Kidney epithelial cell (primary cell): ENCODE measurements at places on chromosomes 4 and X.

DNA sequence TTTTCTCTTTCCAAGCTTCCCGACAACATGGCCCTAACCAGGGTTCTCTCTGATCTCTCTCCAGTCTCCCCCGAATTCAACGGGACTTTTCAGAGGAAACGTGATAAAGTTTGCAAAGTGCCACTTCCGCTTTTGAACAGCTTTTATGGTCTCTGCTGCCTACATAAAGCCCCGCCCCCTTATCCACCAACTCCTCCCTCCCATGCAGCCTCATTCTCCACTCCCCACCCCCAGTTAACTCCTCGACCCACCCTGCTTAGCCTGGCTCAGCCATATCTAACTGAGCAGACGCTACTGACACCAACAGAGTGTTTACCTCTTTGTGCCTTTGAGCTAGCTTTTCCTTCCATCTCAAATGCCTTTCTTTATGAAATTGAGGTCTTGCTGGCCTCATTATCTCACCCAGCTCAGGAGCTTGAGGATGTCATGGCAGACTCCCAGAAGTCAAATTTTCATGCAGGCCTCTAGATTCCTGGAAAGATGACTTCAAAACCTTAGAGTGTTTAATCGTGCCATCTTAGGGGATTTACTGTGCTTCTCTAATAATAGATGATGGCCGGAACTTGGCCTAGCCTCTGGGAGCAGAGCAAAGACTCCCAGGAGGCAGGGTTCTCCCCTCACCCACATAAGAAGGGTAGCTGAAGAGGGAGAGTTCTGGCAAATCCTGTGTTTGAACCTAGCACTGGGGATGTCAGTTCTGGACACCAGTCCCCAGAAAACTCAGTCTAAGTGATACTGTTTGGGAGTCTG is 606.0 kb downstream of the BCOR start:
- DNase-seq: no peak

- no peak for DNase-seq
Measured at GRCh38 chr4:123893011-123893981, 496.7 kb downstream of the SPRY1 start.

DNA sequence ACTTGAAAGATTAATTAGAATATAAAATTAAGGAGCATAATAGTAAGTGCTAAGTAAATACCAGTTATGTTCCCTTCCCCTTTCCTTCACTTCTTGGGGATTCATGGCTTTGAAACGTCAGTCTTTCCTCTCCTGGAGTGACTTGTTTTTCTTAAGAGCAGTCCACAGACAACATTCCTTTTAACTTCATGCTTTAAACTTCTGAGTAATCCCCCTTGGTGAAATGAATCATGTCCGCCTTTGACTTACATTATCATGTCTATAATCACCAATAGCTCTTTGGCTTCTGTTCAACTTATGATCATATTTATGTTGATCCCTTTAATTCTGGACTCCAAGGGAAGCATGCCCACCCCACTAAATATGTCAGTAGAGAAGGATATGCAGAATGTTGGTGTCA is 1012.1 kb upstream of the SLIT2 start:
- no peak for DNase-seq

DNA sequence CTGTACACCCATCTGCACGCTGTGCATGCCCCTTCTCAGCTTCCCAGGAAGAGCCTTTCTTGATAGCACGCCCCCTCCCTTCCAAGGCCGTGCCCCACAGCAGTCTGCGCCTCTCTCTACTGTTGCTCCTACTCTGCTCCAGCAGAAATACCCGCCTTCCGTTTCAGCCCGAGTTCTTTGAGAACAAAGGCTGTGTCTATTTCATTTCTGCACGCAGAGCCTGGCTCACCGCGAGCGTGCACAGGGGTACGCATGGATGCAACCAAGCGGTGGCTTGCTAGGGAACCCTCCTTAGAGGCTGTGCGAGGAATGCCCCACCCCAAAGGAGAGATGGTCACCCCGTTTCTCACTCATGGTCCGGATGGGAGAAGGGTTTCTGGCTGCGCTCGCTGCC is 485 bp downstream of the AADAT start:
- DNase-seq: no peak

GRCh38 chr4:187276736-187277408 is 553.2 kb upstream of the FAT1 start:
- no peak for DNase-seq

DNA sequence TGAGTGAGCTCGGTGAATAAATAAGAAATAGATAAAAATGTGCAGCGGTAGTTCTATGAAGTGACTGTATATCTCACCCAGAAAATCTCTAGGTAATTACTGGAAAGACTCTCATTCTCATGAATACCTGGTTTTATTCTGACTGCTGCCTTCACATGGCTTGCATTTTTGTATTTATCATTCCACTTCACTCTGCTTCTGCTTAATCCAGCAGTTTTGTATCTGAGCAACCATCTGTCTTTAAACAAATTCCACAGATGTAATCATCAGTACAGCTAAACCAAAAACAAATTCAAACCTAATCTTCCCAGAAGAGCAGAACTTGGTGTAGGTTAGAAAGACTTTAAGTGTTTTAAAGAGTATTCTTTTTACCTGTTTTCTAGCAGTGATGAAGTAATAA is 11.2 kb upstream of the ALB start:
- no peak for DNase-seq

DNA sequence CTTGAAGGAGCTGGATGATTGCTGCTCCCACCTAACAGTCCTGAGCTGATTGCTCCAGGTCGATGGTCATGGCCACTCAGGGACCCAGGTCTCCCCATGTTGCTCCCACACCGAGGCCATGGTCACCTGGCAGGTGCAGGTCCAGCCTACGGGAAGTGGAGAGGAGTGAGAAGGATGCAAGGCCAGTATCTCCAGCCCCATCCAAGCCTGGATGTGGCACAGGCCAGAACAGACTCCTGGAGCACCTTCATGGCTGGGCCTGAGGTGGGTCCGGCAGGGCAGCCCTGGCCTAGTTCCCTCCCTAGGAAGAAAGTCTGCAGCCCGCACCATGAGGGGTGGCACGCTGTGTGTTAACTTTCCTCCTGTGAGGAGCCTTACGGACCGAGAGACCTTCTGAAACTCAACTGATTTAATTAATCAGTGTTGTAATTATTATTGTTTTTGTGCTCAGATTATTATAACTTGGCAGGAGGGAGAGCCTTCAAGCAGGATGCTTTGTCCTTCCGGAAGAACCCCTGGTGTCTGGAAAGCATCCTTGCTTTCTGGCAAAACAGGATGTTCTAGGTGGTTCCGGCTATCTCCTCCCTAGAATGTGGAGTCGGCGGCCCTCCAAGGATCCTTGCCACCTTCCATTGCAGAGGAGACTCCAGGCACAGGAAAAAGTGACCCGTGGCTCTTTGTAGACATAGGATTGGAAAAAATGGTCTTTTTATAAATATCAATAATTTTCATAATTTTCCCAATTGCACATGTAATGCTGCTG is 92.3 kb upstream of the ADRA2C start:
- no peak for DNase-seq

DNA sequence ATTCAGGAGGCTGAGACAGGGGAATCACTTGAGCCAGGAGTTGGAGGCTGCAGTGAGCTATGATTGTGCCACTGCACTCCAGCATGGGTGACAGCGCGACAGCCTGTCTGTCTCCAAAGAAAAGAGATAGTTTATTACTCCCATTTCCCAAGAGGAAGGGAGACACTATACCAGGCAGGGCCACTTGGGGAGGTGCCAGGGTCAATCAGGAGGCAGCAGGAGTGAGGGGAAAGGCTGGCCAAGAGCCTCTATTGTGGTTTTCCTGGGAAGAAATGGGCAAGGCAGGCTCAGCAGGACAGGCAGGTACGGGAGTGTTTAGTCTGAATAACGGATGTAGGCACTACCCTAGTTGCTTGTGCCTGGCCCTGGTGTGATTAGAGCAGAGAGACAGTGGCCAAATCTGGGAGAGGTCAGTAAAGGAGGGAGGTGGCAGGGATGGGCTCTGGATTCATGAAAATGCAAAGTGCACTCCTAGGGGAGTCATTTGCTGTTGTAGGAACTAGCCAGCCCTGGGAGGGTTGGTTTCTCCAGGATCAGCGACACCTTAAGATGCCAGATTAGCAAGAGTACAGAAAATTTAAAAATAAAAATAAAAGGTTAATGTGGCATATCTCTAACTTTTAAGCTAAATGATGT is 20.2 kb upstream of the CDKN2AIP start:
- no peak for DNase-seq

DNA sequence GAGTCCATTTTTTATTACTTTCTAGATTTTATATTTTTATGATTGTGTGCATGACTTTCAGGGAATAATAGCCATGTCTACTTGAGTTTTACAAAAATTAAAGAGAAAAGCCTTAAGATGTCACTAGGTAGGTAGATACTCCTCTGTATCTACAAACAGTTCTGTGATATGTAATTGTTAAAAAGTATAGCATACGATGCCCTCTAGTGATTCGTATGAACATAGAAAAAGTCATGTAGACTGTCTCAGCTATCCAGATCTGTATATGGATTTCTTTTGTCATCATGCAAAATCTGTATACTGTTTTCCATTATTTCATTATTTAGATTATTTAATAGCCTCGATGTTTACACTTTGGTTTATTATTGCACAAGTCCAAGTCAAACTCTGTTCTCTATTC is 856.6 kb downstream of the CENPC start:
- DNase-seq: no peak

- DNase-seq: no peak
Measured at GRCh38 chr4:58600290-58600689, 1490.1 kb upstream of the IGFBP7 start.
